Stimulated activated CD8-positive, alpha-beta memory T cell treated with anti-CD3 and anti-CD28 coated beads, Interleukin-7, amount 100 ng/mL, for 48 hours (primary cell): ENCODE measurements at places on chromosomes 13 and 19.

DNA sequence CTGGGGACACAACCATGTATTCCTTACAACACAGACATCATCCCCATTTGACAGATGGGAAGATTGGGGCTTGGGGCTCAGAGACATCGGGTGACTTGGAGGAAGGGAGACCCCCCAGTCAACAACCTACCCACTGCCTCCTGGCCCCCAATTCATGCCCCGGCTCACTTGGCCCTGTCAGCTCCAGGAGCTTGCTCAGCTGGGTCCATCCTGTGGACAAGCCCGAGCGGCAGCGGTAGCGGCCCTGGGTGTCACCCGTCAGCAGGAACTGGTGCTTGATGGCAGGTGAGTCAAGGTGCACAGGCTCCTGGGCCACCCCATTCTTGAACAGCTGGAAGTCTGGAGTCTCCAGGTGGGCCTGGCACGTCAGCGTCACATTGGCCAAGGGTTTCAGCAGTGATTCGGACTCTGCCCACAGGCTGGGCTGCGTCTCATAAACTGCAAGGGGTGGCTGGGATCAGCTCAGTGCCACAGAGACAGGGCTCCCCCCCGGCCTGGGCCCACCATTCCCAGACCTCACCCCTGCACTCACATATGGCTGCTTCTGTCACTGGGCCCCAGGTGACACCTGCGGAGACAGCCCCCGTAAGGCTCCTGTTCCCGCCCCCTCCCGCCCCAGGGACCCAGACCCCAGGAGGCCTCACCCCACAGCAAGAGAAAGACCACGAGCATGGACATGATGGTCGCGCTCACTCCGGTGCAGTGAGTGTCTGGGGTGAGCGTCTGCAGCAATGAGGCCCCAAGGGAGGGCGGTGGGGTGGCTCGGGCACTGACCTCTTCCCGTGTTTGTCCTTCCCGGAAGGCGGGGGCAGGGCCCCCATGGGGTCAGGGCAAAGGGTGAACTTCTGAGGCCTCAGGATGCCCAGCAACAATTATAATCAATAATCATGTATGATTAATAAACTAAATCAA is at the start of gene A1BG:
TSS of gene A1BG (minus strand) at position 733 of the 912 bp plus-strand sequence. CDS start at position 678, 55 bp downstream.
- no peak for DNase-seq

- no peak for DNase-seq
Observed at GRCh38 chr13:53068585-53069520, 40.2 kb downstream of the OLFM4 start.

DNA sequence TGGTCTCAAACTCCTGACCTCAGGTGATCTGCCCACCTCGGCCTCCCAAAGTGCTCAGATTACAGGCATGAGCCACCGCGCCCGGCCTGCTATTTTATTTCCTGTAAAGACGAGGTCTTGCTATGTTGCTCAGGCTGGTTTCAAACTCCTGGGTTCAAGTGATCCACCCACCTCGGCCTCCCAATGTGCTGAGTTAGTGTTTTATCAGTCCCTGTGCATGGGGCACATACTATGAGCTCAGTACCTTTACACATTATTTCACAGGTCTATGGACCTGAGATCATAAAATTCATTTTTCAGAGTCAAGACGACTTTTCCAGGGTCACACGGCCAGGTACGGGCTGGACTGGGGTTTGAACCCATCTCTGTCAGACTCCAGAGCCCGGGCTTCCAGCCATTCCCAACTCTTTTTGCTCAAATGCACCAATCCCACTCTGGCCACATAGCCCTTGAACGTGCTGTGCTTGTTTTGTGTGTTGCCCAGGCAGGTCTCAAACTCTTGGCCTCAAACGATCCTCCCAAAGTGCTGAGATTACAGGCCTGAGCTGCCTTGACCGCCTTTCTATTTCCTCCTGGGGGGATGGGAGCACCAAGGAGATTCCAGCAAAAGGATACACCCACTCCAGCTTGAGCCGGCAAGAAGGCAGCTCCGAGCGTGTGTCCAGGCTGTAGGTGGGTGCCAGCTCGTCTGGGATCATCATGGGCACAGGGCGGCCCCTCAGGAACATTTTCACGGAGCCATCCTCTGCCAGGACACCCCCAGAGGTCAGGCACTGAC is 1.1 kb downstream of the EML2 start:
- no peak for DNase-seq

DNA sequence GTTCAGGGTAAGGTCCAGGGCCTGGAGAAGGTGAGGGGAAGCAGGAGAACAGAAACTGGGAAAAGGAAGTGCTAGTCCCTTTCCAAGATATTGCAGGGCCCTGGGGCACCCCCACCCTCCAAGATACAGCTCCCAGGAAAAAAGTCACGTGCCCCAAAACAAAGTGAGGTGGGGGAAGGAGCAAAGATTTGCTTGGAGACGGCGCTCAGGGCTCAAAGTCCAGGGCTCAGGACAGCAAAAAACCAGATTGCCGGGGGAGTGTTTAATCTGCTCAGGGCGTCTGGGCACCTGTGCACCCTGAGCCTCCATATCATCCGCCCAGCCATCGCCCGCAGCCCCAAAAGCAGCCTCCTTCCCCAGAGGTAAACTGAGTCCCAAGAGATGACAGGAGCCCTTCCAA is 6.3 kb downstream of the SMIM24 start:
- DNase-seq: no peak

DNA sequence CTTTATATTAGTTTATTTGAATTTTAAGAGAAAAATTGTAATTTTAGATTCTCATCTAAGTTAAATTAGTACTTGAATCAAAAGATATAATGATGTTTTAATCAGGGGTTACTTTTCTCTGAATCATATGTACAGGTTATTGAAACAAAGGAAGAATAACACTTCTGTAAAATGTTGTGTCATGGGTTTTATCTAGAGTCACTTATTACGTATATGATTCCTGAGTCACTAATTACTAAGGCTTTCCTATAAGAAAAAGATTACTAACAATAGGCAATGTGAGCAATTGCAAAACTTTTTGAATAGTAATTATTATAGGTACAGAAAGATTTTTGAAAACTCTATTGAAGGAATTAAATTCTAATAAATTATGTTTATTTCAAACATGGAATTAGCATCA is 99.2 kb upstream of the KLF5 start:
- DNase-seq: no peak
